ENCODE measurements at places on chromosomes 13 and 19.

- no peak for DNase-seq
Measured at GRCh38 chr13:110978390-110978789, 63.5 kb upstream of the ANKRD10 start.

GRCh38 chr13:46644816-46645215, 91.8 kb downstream of the LRCH1 start:
- DNase-seq = no peak

DNA sequence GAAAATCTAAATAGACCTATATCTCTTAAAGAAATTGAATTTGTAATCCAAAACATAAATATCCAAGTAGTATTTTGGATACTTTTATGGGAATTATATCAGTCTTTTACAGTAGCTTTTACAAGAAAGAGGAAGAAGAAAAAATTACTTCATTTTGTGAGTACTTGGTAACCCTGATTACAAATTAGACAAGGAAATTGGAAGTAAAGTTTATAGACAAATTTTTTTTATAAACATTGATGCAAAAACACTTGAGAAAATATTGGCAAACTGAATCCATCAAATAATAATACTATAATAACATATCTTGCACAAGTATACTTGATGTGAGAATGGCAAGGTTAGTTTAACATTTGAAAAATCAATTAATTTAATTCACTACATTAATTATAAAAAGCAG, 954.1 kb upstream of the MIR17HG start:
- DNase-seq = no peak

GRCh38 chr13:34356686-34357434, 538.9 kb downstream of the RFC3 start:
- DNase-seq = no peak

- DNase-seq = no peak
Measured at GRCh38 chr13:84567848-84568247, 685.6 kb upstream of the SLITRK1 start.

DNA sequence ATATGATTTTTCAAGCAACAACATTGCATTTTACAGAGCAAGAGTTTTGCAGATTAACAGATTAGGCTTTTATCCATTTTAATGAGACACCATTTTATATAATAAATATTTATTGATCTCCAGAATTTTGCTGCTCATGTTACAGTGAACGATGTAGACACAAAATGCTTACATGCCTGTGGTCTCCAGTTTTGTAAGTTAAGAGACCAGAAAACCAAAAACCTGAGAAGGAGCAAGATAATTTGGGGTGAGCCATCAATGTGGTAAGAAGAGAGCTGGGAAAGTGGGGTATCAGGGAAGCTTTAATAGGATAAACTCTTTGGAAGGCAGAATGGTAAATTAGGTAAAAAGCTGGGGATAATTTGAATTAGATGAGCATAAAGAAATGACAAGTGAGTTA, 2100.5 kb upstream of the PCDH20 start:
- no peak for DNase-seq

DNA sequence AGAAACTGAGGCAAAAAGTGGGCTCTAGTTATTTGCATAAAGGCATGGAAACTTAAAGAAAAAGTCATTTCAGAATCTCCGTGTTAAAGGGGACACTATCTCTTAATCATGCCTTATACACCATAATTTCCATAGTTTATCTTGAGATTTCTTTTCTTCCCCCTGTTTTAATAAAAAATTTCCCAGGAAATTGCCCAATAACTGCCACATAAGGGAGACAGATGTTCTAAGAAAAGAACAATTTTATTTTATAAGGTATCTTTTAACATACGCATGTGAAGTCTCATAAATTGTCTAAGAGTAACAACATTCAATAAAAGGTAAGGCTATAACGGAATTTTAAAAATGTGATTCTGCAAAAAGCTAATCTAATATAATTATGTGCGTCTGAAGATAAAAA, 371.3 kb downstream of the IRS2 start:
- no peak for DNase-seq

DNA sequence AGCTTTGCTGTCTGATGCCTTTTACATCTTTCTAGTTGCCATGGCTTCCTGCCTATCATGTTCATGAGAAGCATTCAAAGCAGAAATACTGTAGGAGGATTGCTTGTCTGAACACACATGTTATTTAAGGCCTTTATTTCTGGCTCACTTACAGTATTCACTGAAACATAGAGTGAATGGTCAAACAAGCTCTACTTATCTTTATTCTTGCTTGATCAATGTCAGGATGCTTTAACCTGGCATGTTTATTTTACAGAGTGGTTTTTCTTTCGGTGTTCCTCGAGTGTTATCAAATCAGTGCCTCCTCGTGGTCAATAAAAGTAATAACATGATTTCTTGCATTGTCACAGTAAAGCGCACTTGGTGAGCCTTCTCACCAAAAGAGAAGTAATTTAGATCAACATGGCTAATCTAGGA, 73.5 kb upstream of the PCDH17 start:
- DNase-seq = peak; percentile 4

DNA sequence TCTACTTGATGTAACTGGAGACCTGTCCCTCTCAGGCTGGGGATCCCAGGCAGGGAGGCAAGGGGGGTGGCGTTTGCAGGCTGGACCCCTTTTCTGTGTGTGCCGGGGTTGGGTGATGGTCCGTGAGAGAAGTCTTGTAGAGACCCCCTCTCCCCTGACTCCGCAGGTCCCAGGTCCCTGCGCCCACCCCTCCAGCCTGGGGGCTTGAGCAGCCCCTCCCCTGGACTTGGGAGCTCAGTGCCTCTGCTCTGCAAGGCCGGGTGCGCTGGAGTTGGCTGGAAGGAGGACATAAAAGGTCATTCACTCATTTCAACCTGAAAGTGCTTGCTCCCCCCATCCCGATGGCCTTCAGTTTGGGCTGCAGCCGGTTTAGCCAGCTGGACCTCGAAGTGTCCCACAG, 89.5 kb downstream of the SLC7A1 start:
- DNase-seq = no peak

GRCh38 chr19:4577020-4577782, 17.7 kb upstream of the SEMA6B start:
- DNase-seq = no peak

- no peak for DNase-seq
Measured at GRCh38 chr19:14510311-14511228, 7.6 kb downstream of the DNAJB1 start.

GRCh38 chr13:26022538-26023292, 29.1 kb downstream of the SHISA2 start:
- DNase-seq = no peak

DNA sequence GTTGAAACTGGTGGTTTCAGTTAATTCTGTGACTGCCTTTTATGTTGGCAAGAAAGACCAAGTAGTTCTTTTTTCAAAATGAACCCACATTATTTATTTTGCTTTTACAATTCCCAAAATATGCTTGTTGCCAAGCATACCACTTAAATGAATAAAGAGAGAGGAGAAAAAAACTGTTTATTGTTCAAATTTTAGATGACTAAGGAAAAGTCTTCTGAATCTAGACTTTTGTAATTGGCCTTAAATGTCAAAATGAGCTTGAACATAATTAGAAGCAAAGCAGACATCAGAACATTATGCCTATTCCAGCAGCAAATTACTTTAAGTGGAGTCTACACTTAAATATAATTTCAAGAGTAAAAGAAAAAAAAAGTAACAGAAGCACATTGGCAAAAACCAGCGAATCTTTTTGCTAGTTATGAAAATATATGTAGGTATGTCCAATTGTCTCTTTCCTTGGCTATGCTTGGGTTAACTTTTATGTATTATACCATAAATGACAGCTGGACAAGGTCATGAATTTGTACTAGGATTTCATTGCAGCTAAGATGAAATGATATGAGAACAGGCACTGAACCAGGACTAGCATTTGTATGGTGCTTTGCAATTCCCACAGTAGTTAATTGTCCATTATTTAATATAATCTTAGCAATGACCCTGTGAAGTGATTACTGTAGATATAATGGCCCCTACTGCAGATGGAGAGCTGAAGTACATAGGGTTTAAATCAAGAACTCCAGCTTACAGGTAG, 211.9 kb downstream of the NALCN start:
- no peak for DNase-seq

GRCh38 chr13:110308656-110309359, 1.7 kb downstream of the COL4A2 start:
- no peak for DNase-seq

DNA sequence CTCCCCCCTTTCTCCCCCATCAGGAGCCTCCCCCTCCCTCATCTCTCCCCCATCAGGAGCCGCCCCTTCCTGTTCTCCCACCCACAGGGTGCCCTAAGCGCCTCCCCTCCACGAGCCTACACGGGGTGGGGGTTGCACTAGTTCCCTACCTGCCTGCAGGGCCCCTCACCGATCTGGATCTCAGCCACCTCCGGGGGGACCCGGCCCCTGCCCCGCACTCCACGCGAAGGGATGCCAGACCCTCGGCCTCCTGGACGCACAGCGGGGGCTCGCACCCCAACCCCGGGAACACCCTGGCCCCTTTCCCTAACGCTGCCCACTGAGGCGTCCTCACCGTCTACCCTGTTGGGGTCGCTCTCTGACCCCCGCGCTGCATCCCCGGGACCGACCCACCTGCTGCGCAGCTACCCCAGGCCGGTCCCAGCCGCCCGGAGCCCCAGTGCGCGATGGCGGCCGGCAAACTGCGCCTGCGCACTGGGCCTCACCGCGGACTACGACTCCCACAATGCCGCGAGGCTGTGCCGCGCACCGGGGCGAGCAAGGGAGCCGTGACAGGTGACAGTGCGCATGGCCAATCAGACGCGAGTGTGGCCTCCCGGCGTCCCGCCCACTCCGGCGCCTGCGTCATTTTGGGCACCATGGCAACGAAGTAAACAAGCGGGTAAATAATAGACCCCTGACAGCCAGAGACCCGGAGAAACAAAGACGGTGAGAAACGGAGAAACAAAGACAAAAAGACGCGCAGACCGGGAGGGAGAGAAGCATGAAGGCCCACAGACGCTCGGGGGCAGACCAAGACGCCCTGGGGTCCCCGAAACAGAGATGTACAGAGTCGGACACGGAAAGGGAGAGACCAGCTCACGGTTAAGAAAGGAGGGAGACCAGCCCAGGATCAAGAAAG, at the start of gene ZSCAN18:
Gene ZSCAN18 (minus strand): TSS at position 451 of the 901 bp plus-strand sequence. CDS start 7,964 bp downstream, outside the sequence.
- DNase-seq = no peak

- DNase-seq = peak; percentile 41
Measured at GRCh38 chr19:2556221-2557092, 80.5 kb downstream of the GADD45B start.

GRCh38 chr13:20188667-20189553, 3.8 kb downstream of the GJB2 start:
- peak; percentile 52 for DNase-seq

GRCh38 chr19:18843960-18844359, 12.2 kb downstream of the UPF1 start:
- no peak for DNase-seq

- DNase-seq = no peak
Measured at GRCh38 chr19:9008667-9009066, 1.5 kb downstream of the MUC16 start.

DNA sequence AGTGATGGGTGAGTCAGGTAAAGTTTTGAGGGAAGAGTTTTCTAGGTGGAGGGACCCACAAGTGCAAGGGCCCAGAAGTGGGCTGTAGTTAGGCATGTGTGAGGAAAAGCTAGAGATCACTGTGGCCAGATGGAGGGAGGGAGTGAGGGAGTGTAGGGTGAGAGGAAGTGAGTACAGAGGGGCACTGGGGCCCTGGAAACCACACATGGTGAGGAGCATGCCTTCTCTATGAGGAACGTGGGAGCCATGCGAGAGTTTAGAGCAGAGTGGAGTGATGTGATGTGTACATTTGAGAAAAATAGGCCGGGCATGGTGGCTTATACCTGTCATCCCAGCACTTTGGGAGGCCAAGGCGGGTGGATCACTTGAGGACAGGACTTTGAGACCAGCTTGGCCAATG, 14.7 kb upstream of the SHKBP1 start:
- DNase-seq = no peak

- no peak for DNase-seq
Measured at GRCh38 chr19:33329736-33330135, 27.4 kb upstream of the CEBPA start.

GRCh38 chr13:27274631-27275030, 4.0 kb downstream of the RASL11A start:
- DNase-seq = no peak

DNA sequence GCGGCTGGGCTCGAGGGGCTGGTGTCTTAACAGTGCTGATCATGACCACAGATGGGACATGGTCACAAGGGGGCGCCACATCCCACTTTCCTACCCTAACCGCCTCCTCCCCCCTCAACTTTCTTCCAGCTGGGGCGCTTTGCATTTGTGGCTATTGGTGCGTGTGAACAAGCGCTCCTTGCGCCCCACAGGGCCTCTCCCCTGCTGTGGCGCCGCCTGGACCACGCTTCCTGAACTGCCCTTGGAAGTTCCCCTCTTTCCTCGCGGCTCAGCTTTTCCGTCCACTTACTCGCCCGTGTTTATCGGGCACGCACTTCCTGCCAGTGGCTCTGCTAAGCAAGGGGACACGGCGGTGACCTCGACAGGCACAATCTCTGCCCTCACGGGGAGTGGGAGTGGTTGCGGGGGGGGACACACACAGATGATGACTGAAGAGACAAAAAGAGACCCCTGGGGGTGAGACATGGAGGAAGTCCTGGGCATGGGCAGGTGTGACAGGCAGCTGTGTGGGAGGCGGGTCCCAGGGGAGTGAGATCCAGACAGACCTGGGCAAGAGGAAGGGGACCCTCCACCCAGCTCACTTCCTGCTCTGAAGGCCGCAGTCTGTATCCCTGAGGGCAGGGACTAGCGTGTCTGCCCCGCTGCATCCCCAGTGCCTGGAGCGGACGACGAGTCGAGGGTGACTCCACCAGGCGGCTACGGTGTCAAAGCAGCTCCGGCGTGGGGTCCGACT, 40.3 kb downstream of the ZNF787 start:
- peak; percentile 83 for DNase-seq

GRCh38 chr13:77599351-77599750, 63.8 kb downstream of the SCEL start:
- no peak for DNase-seq

DNA sequence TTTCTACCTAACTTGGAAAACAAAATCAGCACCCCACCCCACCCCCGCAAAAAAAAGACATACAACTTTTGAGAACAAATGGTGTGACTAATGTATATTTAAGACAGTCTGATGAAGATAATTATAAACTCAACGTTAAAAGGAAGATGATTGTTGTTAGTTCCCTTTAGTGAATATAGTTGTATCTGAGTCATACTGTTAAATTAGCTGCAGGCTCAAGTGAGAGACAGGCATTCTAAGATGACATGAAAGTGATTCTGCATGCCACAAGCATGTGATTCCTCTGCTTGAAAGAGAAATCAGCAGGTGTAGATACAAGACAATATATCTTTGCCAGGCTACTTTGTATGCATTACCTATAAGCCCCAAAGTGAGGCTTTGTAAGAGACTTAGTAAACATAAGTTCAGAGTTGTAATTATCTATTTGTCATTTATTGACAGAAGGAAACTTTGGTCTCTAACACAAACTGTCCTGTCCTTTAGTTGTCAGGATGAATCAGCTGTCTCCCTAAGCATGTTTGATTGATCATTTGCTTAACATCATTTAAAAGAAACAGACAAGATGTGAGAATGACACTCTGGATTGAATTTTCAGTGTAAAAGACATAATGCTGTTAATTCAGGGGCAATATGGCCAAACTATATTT, 319.4 kb upstream of the HTR2A start:
- DNase-seq = no peak

GRCh38 chr13:45851171-45851921, at the start of gene SIAH3:
Gene SIAH3, minus strand, starts transcription at chr13:45851753. Its CDS starts 124 bp downstream, at chr13:45851629.
- no peak for DNase-seq

- no peak for DNase-seq
Measured at GRCh38 chr13:34070544-34071303, 252.8 kb downstream of the RFC3 start.

GRCh38 chr19:48609571-48610108, 3.1 kb downstream of the SPACA4 start:
- DNase-seq = no peak

GRCh38 chr19:31535691-31536460, 186.6 kb upstream of the TSHZ3 start:
- DNase-seq = no peak

Data from CMK (cell line).